ENCODE measurements at places on chromosomes 16 and 17.

DNA sequence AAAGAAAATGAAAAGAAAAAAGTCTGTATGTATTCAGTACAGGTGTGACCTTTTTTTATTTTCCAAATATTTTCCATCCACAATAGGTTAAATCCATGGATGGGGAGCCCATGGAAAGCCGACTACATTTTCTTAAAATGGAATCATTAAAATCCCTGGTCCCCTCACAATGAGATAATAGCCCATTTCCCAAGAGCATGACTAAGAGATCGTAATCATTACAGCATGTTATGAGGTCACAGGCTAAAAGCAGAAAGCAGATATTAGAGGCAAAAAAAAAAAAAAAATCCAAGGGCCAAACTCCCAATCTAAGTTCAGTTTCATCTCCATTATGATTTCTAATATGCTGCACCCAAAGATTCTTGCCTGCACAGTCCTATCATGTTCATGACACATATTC, 44.7 kb downstream of the CYTH1 start:
- DNase-seq, result no peak

GRCh38 chr16:85328676-85329058, 216.4 kb upstream of the CIBAR2 start:
- no peak for DNase-seq

DNA sequence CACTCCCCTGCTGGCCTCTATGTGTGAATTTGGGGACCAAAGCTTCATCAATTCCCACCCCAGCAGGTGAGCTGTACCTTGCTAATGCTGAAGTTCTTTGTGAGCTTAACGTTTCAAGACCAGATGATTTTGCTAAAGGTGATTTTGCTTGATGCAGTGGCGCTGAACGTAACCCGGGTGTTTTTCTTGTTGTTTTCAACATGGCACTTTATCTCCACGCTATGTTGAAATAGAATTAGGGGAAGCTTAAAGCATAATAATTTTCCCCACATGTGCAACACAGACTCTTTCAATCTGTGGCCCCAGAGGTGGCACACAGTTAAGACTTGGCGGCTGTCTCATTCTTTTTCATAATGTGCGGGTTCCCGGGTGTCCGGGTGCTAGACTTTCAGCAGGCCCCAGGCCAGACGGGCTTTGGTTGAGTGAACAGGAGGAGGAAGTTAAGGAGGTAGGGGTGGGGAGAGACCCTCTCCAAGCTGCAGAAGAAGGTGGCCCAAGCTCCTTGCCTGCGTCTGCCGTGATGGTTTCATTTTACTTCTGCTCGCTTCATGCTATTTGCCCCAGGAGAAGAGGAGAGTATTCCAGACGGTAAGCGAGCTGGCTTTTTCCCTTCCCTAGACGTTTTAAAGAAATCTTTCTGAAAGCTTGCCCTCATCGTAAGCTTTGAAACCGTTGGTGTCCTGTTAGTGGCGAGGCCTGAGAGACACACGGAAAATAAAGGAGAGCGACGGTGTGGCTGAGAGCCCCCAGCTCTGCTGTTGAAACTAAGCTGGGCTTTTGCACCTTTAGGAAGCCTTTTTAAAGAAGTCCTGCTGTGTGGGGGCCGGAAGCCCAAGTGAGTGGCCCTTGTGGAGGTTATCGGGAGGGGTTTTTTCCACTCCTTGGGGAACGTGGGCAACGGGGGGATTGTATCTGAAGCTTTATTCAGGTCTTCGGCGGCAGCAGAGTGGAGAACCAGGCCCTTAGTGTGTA, 4.2 kb downstream of the FOXC2 start:
- no peak for DNase-seq

GRCh38 chr17:72527789-72528188, 407.0 kb downstream of the SOX9 start:
- DNase-seq, result no peak

GRCh38 chr17:39264119-39264518, 38.4 kb upstream of the STAC2 start:
- no peak for DNase-seq

DNA sequence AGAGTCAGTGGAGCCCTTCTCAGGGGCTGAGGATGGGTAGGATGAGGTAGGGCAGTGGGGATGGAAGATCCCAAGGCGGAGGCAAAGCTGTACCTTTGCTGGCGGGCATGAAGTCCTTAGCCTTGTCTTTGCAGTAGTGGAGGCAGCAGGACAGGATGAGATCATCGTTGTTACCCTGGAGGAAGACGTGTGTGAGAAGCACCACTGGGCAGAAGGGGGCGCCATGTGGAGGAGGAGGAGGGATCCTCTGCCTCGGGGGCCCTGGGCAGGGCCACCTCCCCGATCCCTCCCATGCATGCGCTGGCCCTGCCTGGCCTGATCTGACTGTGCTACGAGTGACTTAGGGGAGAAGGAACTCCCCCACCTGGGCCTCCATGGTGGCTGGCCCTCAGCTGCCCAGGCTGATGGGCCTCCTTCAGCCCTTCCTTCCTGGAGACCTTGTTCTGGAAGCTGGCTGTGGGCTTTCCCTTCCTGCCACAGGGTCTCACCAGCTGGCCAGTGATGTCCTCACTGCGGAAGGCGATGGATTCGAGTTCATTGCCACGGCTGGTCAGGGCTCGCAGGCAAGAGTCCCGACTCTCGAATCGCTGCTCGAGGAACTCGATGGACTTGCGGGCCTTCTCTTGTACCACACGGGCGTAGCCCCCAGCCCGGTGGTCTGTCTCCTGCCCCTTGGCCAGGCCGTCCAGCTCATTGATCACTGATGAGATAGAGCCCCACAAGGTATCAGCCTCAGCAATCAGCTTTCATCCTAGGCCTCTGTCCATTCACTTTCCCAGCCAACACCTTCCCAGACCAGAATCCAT, 10.3 kb downstream of the HIC1 start:
- DNase-seq, result no peak

- no peak for DNase-seq
Observed at GRCh38 chr16:31335431-31335830, 19.5 kb upstream of the ITGAX start.

DNA sequence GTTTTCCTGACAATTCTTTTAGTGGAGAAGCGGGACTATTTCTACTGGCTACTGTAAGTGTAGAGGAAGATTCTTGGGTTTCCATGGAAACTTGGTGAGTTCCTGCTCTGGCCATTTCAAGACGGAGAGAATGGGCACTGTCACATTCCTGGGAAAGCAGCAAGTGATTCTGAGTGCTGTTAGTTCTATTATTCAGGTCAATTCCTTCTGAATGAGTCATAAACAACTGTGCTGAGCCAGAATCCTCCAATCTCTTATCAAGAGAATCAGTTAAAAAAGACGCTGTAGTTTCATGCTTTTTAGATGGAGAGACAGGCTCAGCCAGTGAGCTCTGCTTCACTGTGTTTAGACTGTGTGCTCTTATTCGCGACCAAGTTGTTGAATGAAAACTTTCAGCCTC, 19.6 kb downstream of the AKAP10 start:
- no peak for DNase-seq

DNA sequence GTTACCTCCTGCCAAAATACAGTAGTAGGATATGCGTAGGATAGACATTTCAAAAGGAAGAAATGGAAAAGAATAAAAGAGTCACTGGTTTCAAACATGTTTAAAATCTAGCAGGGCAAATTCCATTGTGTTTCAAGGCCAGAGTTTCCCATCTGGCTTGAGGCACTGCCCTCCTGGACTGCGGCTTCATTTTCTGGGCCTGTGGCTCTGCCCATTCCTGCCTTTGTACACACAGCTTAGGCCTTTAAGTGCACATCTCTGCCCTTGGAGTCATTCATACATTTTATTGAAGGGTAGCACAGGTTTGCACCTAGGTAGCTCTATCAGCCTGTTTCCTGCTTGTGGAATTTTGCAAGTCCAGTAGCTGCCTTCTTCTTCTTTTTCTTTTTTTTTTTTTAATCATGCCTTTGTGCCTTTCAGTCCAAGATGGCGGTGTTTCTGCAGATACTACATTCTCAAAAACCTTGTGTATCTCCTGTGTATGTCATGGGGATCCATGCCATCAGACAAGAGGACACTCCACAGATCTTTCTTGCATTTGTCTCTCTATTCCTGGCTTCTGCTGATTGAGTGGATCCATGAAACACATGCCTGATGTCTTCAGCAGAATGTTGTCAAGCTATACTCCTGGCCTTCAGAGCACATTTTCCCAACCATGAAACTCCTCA, 282.9 kb downstream of the BCAS3 start:
- DNase-seq, result no peak

DNA sequence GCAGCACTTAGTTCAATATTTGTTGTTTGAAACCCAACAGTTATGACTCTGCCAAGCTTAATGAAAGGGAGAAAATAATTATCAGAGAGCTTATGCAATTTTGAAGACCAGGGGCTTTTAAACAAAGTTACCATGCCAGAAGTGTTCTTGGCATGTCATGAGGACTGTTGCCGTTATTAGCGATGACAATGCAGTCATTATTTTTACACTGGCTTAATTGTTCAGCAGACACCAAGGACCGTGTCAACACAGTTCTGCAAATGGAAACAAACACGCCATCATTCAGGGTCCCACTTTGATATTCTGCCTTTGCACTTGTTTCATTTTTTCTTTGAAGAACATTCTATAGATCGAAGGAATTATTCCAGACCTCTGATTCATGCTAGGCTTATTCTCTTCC, 518.5 kb downstream of the CDH13 start:
- DNase-seq, result no peak

GRCh38 chr16:4364196-4365013, 7.2 kb upstream of the VASN start:
- DNase-seq, result no peak

- DNase-seq, result no peak
Observed at GRCh38 chr16:56460101-56460500, 8.7 kb downstream of the OGFOD1 start.

DNA sequence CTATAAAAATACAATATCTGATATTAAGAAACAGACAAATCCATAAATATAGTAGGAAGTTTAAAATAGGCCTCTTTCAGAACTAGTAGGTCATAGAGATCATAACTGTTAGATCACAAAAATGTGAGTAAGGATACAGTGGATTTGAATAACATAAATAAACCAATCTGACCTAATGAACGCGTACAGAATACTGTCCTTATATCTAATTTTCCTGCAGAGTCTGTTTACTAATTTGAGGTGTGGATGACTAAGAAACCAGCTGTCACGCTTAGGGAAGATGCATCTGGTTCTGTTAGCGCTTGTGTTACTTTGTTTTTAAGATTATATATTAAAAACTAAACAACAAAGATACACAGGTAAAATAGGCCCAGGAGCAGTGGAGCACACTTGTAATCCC, 14.8 kb downstream of the CPD start:
- DNase-seq, result no peak

DNA sequence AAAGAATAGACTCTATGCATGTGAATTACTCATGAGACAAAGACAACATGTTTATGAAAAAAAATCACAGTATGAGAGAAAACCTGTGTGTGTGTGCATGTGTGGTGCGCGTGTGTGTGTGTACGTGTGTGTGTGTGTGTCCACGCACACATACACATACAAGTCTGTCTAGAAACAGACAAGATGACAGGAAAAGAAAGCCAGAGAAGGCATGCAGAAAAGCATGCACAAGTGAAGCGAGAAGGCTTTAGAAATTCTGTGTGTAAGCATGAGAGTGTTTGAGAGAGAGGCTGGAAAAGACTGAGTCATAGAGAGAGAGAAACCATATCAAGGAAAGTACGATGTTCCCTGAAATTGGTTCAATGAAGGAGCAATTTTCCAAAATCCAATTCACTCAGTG, 566.4 kb upstream of the C16orf82 start:
- no peak for DNase-seq

DNA sequence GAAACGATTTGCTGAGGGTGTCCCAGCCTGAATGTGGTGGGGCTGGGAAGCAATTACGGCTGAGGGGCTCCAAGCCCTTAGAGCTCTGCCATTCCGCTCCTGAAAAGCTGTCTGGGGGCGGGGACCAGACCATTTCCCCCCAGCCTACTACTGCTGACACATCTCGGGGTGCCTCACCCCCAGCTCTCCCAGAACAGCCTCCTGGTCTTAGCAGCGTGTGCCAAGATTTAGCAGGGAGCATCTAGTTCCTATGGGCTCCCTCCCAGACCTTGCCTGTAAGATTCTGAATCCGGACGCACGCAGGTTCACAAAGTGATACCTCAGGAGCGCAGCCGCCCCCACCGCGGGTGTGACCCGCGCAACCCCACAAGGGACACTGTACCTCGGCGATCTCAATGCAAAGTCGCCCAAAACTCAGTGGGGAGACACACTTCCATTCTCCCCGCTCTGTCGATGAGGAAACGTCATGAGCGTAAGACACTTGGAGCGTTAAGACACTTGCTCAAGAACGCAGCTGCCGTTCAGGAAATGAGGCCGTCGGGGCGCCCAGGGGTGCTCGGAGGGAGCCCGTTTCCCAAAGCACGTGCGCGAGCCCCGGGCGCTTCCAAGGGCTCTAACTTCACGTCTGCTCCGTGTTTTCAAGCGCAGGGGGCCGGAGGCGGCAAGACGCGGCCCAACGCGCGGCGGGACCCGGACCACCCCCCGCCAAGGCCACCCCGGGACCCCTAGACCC, 629 bp downstream of the GEMIN4 start:
- DNase-seq, result no peak

- no peak for DNase-seq
Observed at GRCh38 chr16:81810361-81810760, 31.3 kb downstream of the PLCG2 start.

GRCh38 chr17:40106760-40107521, 6.6 kb upstream of the NR1D1 start:
- no peak for DNase-seq

GRCh38 chr16:84661418-84662060, 13.2 kb downstream of the KLHL36 start:
- no peak for DNase-seq

- no peak for DNase-seq
Observed at GRCh38 chr17:10251212-10251948, 53.0 kb upstream of the GAS7 start.

GRCh38 chr16:80739523-80739922, 64.9 kb downstream of the CDYL2 start:
- DNase-seq, result no peak

- DNase-seq, result no peak
Observed at GRCh38 chr16:2663553-2664546, 18.5 kb upstream of the KCTD5 start.

DNA sequence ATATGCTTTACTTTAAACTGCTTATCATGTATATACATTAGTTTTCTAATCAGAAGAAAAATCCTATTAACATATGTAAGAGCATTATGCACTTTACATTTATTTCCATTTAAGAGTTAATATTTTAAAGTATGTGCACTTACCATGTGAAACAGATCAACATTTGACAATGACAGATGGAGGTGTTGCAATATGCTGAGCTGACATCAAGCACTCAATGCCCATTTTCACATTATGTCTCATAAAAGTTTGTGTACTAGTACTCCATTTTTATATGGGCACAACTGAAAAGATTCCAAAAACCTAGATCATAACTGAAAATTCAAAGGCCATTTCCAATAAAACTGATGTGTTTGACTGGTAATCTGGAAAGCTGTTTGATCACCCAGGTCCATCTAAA, 420.9 kb upstream of the SOX9 start:
- no peak for DNase-seq

DNA sequence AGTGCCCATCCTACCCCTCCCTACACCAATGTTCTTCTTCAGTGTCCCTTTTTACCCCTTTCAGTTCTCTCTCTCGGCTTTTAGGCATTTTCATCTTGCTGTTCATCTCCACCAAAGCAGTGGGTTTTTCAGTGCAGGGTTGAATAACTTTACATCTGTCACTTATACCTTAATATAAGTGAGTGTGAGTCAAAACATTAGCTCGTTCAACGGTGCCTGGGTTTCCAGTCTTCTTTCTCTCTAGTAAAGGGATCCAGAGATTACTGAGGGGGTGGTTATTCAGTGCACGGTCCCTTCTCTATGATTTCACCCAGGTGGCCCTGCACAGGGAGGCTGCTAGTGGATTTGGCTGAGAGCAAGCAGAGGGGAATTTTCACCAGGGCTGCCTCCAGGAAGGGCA, 210.6 kb upstream of the CDH5 start:
- DNase-seq, result no peak

GRCh38 chr17:63240106-63240505, 206.0 kb downstream of the CYB561 start:
- no peak for DNase-seq

All from SHP77 treated with DMSO at 0.1 percent for 48 hours (cell line).